ENCODE measurements at places on chromosomes 7 and 10.

GRCh38 chr10:13945390-13946208, 358.8 kb downstream of the PRPF18 start:
- peak; percentile 29 for DNase-seq

DNA sequence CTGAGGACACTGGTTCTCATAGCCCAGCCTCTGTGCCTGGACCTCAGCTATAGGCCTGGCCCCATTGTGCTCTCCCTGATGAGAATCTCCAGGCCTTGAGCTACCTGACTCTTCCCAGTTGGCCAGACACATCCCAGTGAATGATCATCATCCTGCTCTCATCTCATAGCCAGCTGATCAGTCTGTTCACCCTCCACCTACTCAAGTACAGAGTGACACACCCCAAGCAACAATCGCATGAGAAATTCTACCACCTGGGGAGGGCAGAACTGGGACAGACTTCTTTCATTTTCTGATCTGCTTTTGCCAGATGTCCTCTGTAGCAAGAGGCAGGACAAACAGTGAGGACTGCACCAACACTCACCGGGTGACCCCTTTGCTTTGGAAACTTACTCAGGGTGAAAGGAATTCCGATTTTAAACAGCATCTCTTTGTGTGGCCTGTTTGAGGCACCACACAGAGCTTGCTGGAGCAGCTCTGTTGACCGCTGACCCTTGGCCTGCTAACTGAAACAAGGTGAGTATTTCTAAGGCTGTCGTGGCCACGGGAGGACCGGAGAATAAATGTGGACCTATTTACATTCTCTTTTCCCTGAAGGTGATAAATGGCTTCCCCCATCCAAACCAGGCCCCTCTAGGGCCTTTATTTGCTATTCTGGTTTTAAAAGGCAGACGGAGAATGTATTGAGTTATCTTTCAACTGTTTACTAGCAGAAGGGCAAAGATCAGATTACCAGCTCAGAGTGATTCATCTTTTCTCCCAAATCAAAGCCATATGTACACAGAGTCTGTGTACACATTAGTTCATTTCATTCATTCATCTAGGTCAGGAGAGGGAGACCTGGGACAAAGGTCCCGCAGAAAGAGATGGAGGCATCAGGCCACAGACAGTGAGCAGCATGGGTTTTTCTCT, 181.4 kb upstream of the TNS3 start:
- peak; percentile 86 for DNase-seq

GRCh38 chr10:92790440-92790839, 57.9 kb upstream of the EXOC6 start:
- DNase-seq, result no peak

- DNase-seq, result peak; percentile 69
Observed at GRCh38 chr10:43109671-43110249, 28.5 kb upstream of the CSGALNACT2 start.

DNA sequence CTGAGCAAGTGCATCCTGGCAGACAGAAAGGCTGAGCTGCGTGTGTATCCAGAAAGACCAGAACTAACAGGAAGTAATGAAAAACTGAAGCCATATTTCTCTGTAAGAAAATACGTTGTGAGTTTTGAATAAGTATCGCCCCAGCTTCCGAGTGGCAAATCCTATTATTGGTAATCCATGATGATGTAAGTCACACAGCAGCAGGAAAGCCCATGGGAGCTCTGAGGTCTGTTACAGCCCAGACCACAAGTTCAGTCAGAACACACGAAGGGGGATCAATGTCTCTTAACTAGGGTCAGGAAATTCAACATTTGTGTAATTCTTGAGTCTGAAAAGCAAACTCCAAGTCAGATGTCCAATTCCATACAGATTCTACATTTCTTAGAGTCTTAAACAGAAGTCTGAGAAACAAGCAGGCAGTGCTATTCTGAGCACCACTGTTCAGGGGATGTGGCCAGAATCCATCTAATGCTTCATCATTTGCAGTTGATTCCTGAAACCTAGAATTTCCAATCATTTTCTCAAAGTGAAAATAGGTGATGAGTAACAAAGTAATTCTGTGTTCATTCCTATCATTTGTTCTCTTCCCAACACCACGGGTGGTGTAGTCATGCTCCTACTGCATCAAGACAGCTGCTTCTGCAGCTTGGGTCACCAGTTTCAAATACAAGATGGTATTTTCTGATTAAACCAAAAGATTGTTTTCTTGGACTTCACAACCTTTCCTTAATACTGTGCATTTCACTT, at the start of gene LRIT2:
LRIT2 (minus strand) TSS at position 118 of the 747 bp plus-strand sequence; CDS start at position 94, 24 bp downstream.
- no peak for DNase-seq

DNA sequence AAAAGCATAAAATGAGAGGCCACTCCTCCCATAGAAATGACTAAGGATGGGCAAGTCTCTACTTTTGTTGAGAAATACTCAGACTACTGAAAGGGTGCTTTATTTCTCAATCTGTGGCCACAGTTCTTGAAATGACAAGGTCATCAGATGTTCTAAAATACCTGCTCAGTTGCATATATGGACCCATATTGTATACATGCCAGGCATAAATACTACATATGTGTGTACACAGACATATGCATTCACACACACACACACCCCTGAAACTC, 691.5 kb upstream of the SORCS1 start:
- DNase-seq, result no peak

Measured in AG10803 (cell line).